T-cell (primary cell): ENCODE measurements at places on chromosomes 12 and 14.

- no peak for DNase-seq
Measured at GRCh38 chr14:94646066-94646465, 33.9 kb downstream of the SERPINA3 start.

DNA sequence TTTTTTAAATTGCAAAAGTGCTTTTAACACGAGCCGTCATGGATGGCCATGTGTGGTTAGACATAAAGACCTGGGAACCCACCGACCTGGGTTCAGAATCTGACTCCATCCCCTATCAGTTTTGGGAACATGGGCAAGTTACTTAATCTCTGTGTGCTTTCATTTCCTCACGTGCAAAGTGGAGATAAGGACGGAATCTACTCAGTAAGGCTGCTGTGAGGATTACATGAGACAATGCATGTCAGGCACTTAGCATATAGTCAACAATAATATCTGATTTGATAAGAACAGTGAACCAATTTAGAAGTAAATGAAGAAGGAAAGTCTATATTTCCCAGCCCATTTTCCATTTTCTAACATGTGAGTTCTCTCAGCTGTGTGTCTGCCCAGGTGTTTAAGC lies 235.4 kb downstream of the SUDS3 start:
- no peak for DNase-seq

GRCh38 chr12:54358191-54358944 lies 5.9 kb downstream of the GPR84 start:
- DNase-seq: no peak

GRCh38 chr12:21456291-21456780 lies 18.9 kb downstream of the PYROXD1 start:
- DNase-seq: peak; percentile 26

- DNase-seq: no peak
Measured at GRCh38 chr12:14313379-14314138, 51.9 kb upstream of the ATF7IP start.
